ENCODE measurements at places on chromosomes 3 and 15. TPM values are rescaled to one million over a fixed set of nuclear protein-coding genes. Genes with fewer than 3 reads are reported as not detected.
A peak's percentile ranks its signal among the peaks of the same experiment; 100 is the strongest.

The SLC24A5 gene
- total RNA-seq, result not detected

The EPHA6 gene
- 0.35 TPM for total RNA-seq

DNA sequence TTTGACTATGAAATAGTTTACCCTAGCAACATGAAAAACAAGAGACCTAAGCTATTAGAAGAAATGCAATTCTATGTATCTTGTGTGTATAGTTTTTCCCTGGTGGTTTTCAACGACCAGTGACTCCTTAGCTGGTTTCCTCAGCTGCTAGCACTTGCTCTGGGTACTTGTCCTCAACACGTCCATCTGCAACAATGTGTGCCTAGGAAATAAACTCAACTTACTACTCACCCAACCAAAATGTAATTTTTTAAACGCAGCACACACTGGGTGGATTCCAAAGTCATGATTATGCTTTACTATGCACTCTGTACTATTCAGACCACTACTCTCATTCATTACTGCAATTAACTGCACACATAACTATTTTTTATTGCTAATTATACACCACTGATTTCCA, 31.0 kb downstream of the CPA3 start:
- H3K4me1 ChIP-seq, result no peaks in the 10 kb centered on the region
- no peaks in the 10 kb centered on the region for H3K27me3 ChIP-seq
- no peak overlapping the region for H3K27ac ChIP-seq
- H3K4me3 ChIP-seq, result no peak overlapping the region

DNA sequence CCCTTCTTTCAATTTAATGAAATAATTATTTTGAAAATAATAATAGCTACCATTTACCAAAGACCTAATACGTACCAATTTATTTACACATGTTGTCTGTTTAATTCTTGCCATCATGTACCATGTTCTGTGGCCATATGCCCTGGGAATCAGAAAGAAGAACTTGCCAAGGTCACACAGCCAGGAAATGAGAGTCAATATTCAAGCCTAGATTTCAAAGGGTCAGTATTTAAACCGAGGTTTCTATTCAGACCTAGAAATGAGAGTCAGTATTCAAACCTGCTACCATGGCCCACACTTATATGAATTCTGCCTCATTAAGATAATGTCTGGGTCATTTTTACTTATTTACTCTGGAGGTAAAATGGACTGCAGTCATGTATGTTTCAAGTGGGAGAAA, 103.6 kb upstream of the TBL1XR1 start:
- no peaks in the 10 kb centered on the region for H3K27me3 ChIP-seq
- no peaks in the 10 kb centered on the region for H3K36me3 ChIP-seq
- no peak for DNase-seq

- peak overlapping the region; percentile 89 for H3K4me3 ChIP-seq
- no peaks in the 10 kb centered on the region for H3K27me3 ChIP-seq
- peaks cover 2% of the 10 kb centered on the region for H3K36me3 ChIP-seq
- H3K27ac ChIP-seq, result peak overlapping the region; percentile 99
Observed at GRCh38 chr15:58934521-58934920, 1.0 kb upstream of the SLTM start.

DNA sequence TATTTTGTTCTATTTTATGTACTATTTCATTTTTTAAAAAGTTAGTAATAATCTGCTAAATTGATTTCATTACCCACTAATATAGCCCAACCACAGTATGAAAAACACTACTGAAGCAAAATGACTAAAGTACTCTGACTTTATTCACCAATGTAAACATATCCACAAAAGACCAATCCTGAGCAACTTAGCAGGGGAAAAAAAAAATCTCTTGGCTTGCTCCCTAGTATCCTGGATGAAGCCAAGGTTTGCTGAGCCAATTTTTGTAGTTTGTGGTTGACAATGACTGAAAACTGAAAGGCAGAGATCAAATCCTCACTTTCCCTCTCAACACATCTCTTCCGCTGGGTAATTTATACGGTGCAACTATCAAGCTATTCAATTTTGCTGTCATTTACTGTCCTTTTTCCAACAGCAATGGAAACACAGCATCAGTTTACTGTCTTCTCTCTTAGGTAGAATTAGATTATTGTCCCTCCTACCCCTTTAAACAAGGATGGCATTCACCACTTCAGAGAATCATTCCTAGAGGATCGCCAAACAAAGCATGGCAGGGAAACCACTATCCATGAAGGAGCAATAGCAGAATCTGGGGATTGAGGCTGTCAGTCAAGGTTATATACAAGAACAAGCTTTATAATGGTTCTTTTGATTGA, 149.7 kb downstream of the THRB start:
- no peaks in the 10 kb centered on the region for H3K4me1 ChIP-seq
- H3K27me3 ChIP-seq, result no peaks in the 10 kb centered on the region
- H3K27ac ChIP-seq, result no peak overlapping the region
- H3K36me3 ChIP-seq, result no peaks in the 10 kb centered on the region
- no peak for DNase-seq

DNA sequence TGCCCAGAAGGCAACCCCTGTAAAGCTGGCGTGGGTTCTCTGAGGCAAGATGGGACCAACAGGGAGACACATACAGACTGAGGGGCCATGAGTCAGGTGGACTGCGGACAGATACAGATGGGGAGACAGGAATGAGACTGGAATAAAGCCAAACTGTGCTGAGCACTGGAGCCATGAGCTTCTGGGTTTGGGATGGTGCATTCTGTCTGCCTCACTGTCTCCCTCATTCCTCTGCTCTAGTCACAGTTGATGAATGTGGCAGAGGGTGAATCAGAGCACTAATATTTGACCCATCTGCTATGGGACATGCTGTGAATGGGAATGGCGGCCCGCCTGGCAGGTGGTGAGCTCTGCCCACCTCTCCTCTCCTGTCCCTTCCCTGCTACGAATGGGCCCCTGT, 262.9 kb downstream of the EPHB1 start:
- no peak overlapping the region for H3K27ac ChIP-seq
- no peak overlapping the region for H3K4me3 ChIP-seq
- no peaks in the 10 kb centered on the region for H3K27me3 ChIP-seq
- no peaks in the 10 kb centered on the region for H3K36me3 ChIP-seq
- DNase-seq, result no peak

Data from right atrium auricular region (tissue), 2 donors.